ENCODE measurements at places on chromosomes 1 and 21. TPM values are rescaled to one million over a fixed set of nuclear protein-coding genes. Genes with fewer than 3 reads are reported as not detected.

Gene KIRREL1
- 33.3 TPM for polyA plus RNA-seq

Gene RHBG
- not detected for polyA plus RNA-seq

Gene MTR
- 17.2 TPM for polyA plus RNA-seq

Gene SIM2
- polyA plus RNA-seq, result 0.14 TPM

Gene TSEN15
- 81.9 TPM for polyA plus RNA-seq

Gene AGMAT
- polyA plus RNA-seq, result 0.75 TPM

Gene TGFB2
- 1.3 TPM for polyA plus RNA-seq

Gene USH2A
- polyA plus RNA-seq, result 0.01 TPM

Gene HAX1
- 172 TPM for polyA plus RNA-seq

Gene RPF1
- 29.6 TPM for polyA plus RNA-seq

Gene CC2D1B
- 12.6 TPM for polyA plus RNA-seq

Gene MROH9
- not detected for polyA plus RNA-seq

Gene FCRL2
- not detected for polyA plus RNA-seq

Gene HHAT
- polyA plus RNA-seq, result 1.6 TPM

Gene IPP
- polyA plus RNA-seq, result 19.3 TPM

Gene CELA2A
- polyA plus RNA-seq, result not detected

Gene KCNN3
- polyA plus RNA-seq, result not detected

Gene GJB4
- not detected for polyA plus RNA-seq

Gene OR2T29
- not detected for polyA plus RNA-seq

Gene APOBEC4
- not detected for polyA plus RNA-seq

Gene BARHL2
- polyA plus RNA-seq, result not detected

Gene PIK3R3
- 1.6 TPM for polyA plus RNA-seq

Gene SMAP2
- polyA plus RNA-seq, result 13.0 TPM

Gene SLC1A7
- polyA plus RNA-seq, result 0.76 TPM

Gene RPE65
- polyA plus RNA-seq, result not detected

Gene VWA5B1
- polyA plus RNA-seq, result not detected

Gene VCAM1
- 3.0 TPM for polyA plus RNA-seq

Gene TMEM50A
- polyA plus RNA-seq, result 453 TPM

Gene ASCL5
- not detected for polyA plus RNA-seq

Gene BTBD8
- 1.6 TPM for polyA plus RNA-seq

Gene KCNJ15
- 2.1 TPM for polyA plus RNA-seq

Gene HSD3B1
- not detected for polyA plus RNA-seq

Gene NID1
- 82.0 TPM for polyA plus RNA-seq

Gene RGS7
- 1.2 TPM for polyA plus RNA-seq

Gene PADI2
- polyA plus RNA-seq, result 0.08 TPM

Gene BRINP3
- polyA plus RNA-seq, result not detected

Gene SYPL2
- 0.38 TPM for polyA plus RNA-seq

Gene DMRTA2
- polyA plus RNA-seq, result not detected

Gene ETV3L
- not detected for polyA plus RNA-seq

Gene BLACAT1
- not detected for polyA plus RNA-seq

Gene CYP4X1
- polyA plus RNA-seq, result not detected

Gene EIF3I
- 265 TPM for polyA plus RNA-seq

Gene INKA2
- polyA plus RNA-seq, result 1.2 TPM

Gene HCN3
- polyA plus RNA-seq, result 1.6 TPM

Gene AMPD1
- polyA plus RNA-seq, result not detected

Gene TMEM69
- polyA plus RNA-seq, result 35.2 TPM

Gene TNFRSF25
- polyA plus RNA-seq, result 3.1 TPM

All from GM23248 (cell line).